MCF 10A (cell line): ENCODE measurements at places on chromosomes 3 and 15.

DNA sequence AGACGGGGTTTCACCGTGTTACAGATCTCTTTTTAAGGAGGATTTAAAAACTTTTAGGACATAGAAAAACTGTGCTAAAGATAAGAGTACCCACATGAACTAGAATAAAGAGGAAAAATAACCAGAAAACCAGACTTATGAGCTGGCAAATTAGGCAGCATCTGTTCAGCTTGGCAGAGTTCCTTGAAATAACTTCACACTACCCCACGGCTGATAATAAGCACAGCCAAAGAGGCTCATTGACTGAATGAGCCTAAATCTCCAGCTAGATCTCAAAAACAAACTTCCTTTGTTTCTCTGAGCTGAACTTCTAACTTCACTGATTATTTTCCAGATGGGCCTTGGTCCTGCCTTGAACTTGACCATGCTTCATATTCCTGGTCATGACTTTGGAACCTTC is 26.7 kb upstream of the PIK3R4 start:
- H3K27ac ChIP-seq = no peak overlapping the region
- no peaks in the 10 kb centered on the region for H3K36me3 ChIP-seq
- no peak for DNase-seq
- H3K4me1 ChIP-seq = no peaks in the 10 kb centered on the region
- H3K27me3 ChIP-seq = peaks cover 17% of the 10 kb centered on the region
- no peak overlapping the region for H3K4me3 ChIP-seq

GRCh38 chr15:70056091-70056680 is 41.5 kb downstream of the TLE3 start:
- H3K36me3 ChIP-seq = peaks cover 44% of the 10 kb centered on the region
- no peaks in the 10 kb centered on the region for H3K27me3 ChIP-seq
- H3K4me3 ChIP-seq = no peak overlapping the region
- no peak for DNase-seq
- no peaks in the 10 kb centered on the region for H3K4me1 ChIP-seq

DNA sequence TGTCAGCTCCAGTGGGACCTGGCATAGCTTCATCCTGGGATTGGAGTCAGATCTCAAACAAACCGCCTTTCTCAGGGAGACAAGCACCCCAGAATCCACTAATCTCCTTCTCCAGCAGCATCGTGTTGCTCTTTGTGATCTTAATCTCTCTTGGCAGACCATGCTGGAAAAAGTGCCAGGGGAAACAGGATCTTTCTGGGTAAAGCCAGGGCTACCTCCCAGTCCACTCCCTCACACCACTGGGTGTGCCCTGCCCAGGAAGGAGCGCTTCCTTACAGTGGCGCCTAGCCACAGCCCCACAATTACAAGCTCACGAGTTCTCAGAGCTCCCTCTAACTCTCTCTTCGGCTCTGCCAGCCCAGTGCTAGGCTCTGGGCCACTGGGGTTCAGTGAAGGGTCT is 32.2 kb downstream of the RPLP1 start:
- H3K36me3 ChIP-seq = no peaks in the 10 kb centered on the region
- DNase-seq = peak; percentile 60

GRCh38 chr15:80778964-80779657 is at the start of gene CEMIP:
Gene CEMIP, plus strand, starts transcription at chr15:80779370. Its CDS starts 94,510 bp downstream, at chr15:80873880.
- H3K27ac ChIP-seq = no peak within 1 kb of the TSS
- peak; percentile 77 for DNase-seq
- no peaks in the 10 kb centered on the region for H3K36me3 ChIP-seq
- peak within 1 kb of the TSS; percentile 81 for H3K4me3 ChIP-seq

GRCh38 chr3:193148688-193149473 is 92.1 kb upstream of the PLAAT1 start:
- DNase-seq = no peak
- peaks cover 41% of the 10 kb centered on the region for H3K27me3 ChIP-seq
- H3K36me3 ChIP-seq = no peaks in the 10 kb centered on the region
- H3K27ac ChIP-seq = no peak overlapping the region
- H3K4me1 ChIP-seq = no peaks in the 10 kb centered on the region

- no peak for DNase-seq
- H3K36me3 ChIP-seq = no peaks in the 10 kb centered on the region
- H3K27ac ChIP-seq = no peak overlapping the region
- H3K4me3 ChIP-seq = no peak overlapping the region
- no peaks in the 10 kb centered on the region for H3K4me1 ChIP-seq
- no peaks in the 10 kb centered on the region for H3K27me3 ChIP-seq
Observed at GRCh38 chr3:152480282-152480953, 211.7 kb downstream of the MBNL1 start.

DNA sequence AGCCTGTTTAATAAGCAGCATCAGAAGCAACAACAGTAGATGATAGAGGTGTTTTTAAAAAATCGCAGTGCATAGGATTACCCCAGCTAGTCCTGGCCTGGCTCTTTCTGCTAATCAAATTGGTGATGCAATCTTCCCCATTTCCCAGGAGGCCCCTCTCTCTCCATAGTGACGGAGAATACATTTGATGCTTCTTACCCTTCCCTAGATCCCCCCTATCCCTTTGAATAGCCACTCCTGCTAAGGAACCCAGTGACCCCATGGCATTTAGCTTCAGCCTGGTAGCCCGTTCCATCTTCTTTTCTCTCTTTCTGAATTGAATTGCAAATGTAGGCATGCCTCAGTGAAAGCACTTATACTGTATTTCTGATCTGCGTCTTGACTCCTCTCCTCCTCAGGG is 223.6 kb upstream of the GAP43 start:
- DNase-seq = no peak
- H3K27me3 ChIP-seq = no peaks in the 10 kb centered on the region
- H3K4me1 ChIP-seq = peaks cover 6% of the 10 kb centered on the region
- H3K4me3 ChIP-seq = no peak overlapping the region
- H3K27ac ChIP-seq = no peak overlapping the region
- H3K36me3 ChIP-seq = no peaks in the 10 kb centered on the region

GRCh38 chr3:159850481-159850880 is 138.2 kb upstream of the IL12A start:
- no peak for DNase-seq
- no peaks in the 10 kb centered on the region for H3K36me3 ChIP-seq
- peaks cover 53% of the 10 kb centered on the region for H3K4me1 ChIP-seq
- H3K27ac ChIP-seq = no peak overlapping the region
- H3K27me3 ChIP-seq = no peaks in the 10 kb centered on the region

DNA sequence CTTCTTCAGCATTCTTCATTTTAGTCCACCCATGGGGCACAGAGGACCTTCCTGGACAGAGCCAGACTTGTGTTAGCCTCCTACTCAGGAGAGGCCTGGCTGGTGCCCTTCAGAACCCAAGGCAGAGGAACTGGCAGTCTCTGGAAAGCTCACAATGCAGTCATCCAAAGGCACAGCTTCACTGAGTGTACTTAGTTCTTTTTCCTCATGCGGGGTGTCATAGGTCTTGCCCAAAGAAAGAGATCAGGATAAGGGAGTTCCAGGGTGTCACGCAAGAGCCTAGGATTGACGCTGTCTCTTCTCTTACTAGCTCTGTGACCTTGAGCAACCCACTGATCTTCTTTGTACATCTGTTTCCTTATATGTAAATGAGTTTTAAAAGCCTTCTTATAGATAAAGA is 58.7 kb downstream of the CD200 start:
- H3K27ac ChIP-seq = peak overlapping the region; percentile 80
- no peaks in the 10 kb centered on the region for H3K36me3 ChIP-seq
- peaks cover 28% of the 10 kb centered on the region for H3K4me1 ChIP-seq
- no peaks in the 10 kb centered on the region for H3K27me3 ChIP-seq
- H3K4me3 ChIP-seq = no peak overlapping the region
- DNase-seq = no peak
